ENCODE measurements at places on chromosomes 4 and X.

DNA sequence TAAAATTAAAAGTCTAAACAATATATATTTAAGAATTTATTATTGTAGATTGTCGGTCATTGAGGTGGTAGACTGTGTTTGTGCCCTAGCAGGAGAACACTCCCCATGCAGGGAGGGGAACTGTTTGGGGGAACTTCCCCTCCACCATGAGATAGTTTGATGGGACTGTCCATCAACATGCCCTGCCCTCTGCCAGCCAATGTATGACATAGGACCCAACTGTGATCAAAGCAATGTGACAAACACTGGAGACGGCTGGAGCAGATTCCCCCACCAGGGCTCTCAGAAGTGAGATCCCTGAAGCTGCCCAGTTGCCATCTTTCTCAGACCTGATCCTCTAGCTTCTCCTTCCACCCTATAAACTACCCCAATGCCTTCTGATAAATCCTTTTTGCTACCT is 44.9 kb downstream of the SH3KBP1 start:
- no peak for DNase-seq

GRCh38 chr4:14583331-14583730 is 418.9 kb upstream of the CPEB2 start:
- no peak for DNase-seq

DNA sequence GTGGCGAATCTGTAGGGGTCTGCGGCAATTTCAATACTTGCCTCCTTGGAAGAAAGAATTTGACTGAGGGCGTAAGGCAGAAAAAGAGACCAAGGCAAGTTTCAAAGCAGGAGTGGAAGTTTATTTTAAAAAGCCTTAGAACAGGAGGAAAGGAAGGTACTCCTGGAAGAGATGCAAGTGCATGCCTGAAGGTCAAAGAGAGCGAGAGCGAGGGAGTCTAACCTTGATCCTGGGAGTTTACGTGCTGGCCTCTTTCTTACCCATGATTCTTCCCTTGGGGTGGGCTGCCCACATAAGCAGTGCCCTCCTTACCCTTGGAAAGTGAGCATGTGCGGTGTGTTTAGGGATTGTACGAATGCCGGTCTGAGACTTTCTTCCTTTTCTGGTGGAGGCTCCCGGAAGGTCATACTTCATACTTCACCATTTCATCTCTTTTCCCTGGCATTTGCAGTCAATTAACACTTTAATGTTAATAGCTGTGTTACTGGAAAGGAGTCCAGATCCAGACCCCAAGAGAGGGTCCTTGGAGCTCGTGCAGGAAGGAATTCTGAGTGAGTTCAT is 40.0 kb downstream of the ARSD start:
- no peak for DNase-seq

- DNase-seq, result no peak
Observed at GRCh38 chr4:124167602-124168001, 544.9 kb downstream of the ANKRD50 start.

DNA sequence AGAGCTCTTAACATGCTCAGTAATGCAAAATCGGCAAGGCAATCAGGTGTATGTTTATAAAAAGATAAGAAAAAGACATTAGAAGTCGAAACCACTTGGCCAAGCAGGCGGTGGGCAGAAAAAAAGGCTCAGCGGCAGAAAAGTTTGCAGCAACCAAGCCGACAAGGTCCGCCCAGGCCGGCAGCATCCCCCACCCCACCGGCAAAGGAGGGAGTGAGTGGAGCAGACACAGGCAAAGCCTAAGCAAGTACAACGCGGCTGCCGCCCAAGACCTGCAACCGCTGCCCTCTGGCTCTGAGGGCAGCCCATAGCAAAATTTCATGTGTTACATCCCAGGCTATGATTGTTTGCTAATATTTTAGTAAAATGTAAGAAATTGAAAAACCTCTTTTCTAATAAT is 125.4 kb upstream of the ZCCHC13 start:
- no peak for DNase-seq
